ENCODE measurements at places on chromosomes 4 and X. TPM values are rescaled to one million over a fixed set of nuclear protein-coding genes. Genes with fewer than 3 reads are reported as not detected.

DNA sequence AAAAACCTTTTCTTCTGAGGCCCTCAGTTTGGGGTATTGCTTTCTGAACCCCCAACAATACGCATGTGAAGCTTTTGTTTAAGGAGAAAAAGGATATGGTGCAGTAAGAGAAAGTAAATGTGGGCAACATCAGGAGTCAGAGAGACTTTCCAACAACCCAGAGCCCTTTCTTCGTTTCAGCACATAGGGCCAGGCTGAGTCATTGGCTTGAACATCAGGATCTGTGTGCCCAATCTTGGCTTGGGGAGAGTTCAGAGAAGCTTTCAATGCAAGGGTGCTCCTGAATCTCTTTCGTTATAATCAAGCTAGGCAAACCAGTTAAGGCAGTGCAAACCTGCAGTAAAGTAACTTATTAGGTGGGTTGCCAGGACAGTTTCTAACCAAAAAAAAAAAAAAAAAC, 191.2 kb downstream of the FRMPD4 start:
- DNase-seq: no peak

GRCh38 chr4:119765951-119766350, 137.3 kb upstream of the PDE5A start:
- no peak for DNase-seq

DNA sequence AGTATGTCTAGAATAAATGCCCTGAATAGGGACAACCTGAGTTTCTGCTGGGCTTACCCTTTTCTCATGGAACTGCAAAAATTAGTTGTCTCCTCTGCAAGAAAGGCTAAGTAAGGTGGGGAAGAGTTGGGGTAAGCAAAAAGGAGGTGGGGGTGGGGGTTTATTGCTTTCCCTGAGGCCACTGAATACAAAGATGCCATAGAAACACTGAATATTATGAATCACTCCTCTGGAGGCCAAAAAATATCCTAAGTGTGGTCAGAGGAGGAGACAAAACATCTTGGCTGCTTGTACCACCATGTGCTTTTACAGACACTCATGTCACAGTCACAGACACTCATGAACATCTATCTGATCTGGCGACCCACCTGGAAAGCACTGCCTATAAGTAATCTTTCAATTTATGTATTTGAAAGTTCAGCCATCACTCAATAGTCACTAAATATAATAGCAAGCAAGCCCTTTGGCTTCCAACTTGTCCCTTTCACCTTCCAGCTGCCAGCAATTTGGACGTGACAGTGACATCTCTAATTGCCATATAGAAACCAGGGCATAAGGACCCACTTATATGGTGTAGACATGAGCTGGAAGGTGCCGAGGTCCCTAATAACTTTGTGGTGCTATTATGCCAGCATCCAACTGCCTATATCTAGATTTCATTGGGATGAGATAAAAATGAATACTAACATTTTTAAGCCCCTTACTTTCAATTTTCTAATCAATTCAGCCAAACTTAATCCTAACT, 122.7 kb upstream of the CBR4 start:
- DNase-seq: no peak

DNA sequence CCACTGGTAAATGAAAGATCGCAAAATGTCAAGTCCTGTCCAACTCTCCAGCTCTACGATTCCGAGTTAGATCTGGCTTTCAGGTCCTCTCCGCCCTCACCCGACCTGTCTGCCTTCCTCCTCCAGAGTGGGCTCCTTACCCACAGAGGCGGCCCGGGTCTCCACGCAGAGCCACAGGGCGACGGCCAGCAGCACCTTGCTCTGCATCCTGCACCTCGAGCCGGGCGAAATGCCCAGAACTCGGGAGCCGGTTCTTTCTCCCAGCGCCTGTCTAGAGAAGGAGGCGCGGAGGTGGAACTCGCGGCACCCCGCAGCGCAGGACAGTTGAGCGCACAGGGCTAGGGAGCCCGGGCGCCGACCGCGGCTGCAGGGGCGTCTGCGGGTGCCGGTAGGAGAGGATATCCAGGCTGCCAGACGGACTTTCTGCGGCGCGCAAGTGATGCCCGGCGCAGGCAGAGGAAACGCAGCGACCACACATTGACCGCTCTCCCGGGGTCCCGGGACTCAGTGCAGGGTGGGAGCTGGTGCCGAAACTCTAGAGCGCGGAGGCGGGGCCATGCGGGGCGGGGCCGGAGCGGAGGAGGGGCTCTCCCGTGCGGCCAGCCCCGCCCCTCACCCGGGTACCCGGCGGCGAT, at the start of gene KDR:
Gene KDR (minus strand): TSS at position 509 of the 635 bp plus-strand sequence. CDS start 302 bp downstream, at position 207.
- DNase-seq: no peak

DNA sequence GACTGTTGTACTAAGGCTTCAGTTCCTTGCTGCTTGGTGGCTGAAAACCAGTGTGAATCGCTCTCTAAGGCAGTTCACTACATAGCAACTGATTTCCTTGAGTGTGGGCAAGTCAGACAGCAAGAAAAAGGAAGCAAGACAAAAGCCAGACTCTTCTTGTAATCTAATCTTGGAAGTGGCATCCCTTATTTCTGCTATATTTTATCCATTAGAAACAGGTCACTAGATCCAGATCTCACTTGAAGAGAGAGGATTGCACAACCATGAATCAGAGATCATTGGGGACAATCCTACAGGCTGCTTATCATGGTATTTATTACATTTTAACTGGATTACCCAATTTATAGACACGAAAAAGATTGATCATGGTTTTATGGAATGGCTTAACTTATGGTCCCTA, 684.5 kb downstream of the GRID2 start:
- no peak for DNase-seq

Gene ZNF185
- polyA plus RNA-seq: 48.6 TPM

Data from keratinocyte (primary cell).